ENCODE measurements at places on chromosomes 6 and 20.

DNA sequence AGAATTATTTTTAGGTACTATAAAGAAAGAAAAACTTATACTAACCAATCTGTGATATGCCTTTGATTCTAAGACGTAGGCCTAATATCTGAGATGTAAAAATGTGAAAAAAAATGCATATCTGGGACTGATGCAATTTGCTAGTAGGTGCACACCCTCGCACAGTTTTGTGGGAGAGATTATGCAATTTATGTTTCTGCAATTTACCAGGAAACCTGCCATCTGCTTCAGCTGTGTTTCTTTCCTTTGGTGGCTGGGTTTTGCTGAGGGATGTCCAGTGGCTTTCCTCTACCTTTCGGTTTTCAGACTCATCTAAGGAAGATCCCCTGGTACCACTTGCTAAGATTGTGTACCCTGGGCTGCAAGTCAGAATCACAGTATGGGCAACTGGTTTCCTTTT lies 186.9 kb downstream of the ZFP64 start:
- no peak for DNase-seq

DNA sequence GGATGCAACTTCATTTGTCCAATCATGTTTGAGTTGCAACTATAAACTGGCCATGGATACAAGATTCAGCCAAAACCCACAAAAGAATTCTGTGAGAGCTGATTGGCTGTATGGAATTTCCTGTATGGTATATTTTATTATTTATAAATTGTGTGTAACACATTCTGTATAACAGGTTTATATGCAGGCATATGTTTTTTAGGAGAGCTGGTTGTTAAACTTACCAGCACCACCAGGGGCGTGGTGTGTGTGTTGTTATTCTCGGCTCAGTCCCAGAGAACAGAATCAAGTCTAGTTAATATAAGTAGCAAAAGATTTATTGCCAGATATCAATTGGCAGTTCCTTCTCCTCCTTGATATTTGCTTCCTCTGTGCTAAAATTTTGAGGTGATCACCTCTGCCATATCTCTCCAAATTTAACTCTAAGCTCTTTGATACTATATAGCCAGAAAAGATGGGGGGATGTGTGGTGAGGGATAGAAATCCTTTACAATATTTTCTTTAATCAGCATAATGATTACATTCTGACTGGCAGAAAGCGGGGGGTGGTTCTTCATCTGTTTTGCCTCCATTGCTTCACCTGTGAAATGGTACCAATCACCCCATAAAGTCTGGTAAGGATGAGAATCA lies 22.9 kb downstream of the CNBD2 start:
- no peak for DNase-seq

GRCh38 chr6:98833057-98833306 lies 1.4 kb upstream of the POU3F2 start:
- no peak for DNase-seq

DNA sequence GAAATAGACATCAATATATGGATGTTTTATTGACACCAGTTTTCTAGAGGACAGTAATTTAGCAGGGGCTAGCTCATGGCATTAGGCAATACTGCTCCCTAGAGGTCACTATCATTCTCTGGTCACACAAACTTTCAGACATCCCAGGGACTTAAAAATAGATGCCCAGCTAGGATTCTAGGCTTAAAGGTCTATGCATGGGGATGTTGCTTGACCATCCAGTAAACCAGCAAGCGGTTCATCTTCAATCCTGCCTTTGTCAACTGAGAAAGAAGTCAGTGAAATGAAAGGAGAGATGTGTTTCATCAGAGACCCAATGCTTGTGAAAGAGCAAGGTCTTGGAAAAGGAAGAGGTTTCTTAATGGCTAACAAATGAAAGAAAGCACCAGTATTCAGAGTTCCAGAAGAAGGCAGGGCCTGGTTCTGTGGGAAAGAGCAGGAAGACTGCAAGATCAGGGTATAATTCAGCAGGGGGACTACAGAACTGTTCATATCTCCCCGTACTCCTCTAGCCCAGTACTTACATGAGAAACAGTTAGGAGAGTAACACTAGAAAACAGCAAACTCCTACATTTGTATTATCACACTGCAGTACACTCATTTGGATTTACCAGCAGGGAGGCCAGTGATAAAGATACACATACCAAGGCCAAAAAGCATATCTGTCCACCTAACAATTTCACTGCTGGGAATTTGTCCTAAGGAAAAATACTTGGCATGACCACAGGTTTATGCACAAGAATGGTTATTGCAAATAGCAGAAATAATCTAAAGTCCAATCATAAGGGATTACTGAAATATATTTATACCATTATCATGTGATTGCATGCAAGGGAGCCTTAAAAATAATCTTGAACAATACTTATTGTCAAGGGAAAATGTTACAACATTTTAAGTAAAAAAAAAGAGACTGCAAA lies 151.4 kb upstream of the LAMA2 start:
- peak; percentile 63 for DNase-seq

DNA sequence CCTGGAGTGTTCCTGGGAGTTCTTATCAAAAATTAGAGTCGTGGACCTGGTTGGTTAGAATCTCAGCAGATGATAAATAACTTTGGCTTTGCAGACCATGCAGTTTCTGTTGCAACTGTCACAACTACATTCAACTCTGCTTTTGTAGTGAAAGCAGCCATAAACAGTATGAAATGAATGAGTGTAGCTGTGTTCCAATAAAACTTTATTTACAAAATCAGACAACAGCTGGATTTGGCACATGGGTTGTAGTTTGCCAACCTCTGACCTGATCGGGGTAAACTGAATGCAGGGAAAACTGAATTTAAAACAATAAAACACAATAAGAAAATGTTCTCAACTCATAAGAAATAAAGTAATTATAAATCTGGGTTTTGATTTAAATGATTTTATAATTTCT lies 513.8 kb downstream of the CDKAL1 start:
- no peak for DNase-seq

DNA sequence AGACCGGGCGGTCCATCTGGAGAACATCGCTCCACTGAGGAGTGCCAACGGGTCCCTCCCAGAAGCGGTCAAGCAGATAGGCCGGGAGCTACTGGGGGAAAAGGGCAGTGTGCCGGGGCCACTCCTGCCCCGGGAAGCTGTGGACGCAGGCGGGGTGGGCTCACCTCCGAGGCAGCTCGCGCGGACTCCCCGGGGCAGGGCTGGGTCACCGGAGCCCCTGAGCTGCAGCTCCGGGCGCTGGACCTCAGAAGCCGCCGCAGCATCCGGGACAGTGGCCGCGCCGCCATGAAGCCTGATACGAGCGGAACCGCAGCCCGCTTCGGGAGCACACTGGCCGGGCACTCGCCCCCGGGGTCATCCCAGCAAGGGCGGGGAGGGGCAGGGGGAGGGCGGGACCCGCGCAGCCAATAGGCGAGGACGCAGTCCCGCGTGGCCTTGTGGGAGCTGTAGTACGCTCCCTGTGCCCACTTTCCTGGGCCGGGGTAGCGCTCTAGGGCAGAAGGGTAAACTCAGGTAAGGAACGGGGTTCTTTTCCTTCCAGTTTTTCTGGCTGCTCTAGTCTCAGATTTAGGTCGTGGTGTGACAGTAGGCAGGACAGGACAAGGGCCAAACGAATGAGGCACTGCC lies at the start of gene MOCS1:
Gene MOCS1 (minus strand): TSS at position 332 of the 627 bp plus-strand sequence. CDS start 45 bp downstream, at position 287.
- DNase-seq = peak; percentile 18

DNA sequence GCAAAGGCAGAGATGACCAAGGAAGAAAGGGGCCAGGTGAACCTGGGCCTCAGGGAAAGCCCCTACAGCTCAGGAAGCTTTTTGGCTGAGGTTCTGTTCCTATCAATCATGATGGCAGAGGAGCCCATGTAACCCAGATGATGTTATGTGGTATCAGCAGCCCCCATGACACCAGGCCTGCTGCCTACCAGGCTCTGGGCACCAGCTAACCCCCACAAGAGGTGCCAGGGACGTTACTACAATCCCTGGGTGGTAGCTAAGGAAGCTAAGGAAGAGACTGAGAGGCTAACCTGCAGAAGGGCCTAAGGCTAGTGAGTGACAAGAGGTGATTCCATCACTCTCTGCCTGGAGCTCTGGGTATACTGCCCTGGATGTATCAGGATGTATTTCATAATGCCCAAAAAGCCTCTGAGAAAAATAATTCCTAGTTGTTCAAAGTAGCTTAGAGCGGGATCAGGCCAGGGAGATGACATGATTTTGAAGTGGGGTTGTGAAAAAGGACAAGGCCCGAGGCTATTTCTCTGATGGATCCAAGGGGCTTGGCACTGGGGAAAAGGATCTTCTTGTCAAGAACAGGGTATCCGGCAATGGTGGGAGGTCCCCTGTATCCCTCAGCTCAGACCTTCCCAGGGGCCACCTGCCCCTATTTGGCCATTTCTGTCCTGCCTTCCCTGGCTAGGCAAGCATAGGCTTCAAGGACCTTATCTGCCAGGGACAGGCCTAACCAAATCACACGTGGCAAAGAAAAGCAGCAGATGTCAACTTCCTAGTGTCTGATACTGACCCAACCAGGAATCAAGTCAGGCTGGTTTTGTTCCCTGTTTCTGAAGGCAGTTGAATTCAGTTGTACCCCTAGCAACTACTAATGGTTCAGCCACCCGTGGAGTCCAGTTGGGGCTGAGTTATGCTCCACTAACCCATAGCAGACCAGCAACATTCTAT lies 41.3 kb downstream of the PANK2 start:
- DNase-seq = no peak

DNA sequence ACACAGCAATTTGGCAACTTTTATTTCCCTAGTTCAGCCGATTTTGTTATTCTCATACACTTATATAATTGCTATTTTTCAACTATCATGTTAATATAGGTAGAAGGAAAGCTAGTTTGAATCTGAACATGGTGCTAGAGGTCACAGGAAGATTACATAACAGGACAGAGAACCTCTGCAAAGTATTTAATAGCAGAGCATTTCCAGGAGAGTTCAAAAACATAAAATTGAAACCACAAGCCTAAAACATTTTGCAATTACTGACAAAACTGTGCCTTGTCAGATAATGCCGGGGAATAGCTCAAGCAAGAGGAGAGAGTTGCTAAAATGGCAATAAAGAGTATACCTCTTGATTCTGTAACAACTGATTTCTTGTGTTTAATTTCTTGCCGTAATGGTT lies 70.8 kb downstream of the TFAP2B start:
- no peak for DNase-seq

- no peak for DNase-seq
These were observed 34.8 kb upstream of the NCOA3 start for GRCh38 chr20:47466704-47467459.

GRCh38 chr6:134451529-134451928 lies 133.6 kb upstream of the SGK1 start:
- no peak for DNase-seq

DNA sequence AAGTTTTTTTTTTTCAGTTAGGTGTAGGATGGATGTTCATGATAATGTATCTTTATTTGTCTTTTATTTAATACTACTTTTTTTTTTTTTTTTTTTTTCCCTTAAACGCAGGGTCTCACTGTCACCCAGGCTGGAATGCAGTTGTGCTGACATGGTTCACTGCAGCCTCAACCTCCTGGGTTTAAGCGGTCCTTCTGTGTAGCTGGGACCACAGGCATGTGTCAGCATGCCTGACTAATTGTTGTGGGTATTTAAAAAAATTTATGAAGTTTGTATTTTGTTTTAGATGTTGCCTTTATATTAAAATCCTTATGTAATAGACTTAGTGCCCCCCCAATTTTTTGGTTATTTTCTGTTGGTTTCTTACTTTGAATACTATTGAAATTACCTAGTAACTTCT lies 42.6 kb downstream of the NCOA3 start:
- peak; percentile 20 for DNase-seq

GRCh38 chr6:113894712-113895674 lies 37.8 kb downstream of the MARCKS start:
- no peak for DNase-seq

GRCh38 chr6:32126880-32127279 lies 1.2 kb downstream of the ATF6B start:
- no peak for DNase-seq

DNA sequence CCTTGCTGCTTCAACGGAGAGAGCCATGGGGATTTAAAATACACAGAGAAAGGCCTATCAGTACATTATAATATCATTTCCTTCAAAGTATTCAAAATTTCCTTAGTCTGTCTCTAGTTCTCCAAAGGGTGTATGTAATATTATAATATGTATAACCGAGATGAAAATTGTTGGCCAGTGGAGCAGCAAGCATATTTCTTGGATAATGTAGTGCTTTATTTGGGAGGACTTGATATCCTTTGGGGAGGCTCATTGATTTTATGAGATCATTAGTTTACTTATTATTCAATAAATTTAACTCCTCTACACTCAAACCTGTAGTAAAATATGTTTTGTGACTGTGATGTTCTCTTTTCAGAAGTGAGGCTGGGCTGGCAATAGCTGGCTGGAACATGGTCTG lies 802.9 kb upstream of the FLRT3 start:
- no peak for DNase-seq

- no peak for DNase-seq
These were observed 134.8 kb downstream of the TAF4 start for GRCh38 chr20:61930776-61931475.

- DNase-seq = no peak
These were observed 29.6 kb upstream of the MPC1 start for GRCh38 chr6:166412156-166412910.

DNA sequence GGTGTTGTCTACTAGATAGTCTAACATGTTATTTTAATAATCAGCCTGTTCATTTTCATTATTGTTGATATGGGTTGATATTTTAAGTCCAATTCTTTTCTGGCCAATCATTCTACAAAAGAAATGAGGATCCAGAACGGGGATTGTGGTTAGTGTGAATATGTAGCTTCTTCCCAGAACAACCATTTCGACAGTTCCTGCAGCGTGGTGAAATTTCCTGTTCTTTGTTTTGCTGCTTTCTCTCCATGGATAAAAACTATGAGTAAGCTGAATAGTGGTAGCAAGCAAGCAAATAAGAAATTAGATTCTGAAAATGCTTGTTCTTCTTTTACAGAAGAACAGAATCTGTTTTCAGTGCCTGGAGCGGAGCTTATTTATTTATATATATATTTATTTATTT lies 65.5 kb upstream of the F13A1 start:
- no peak for DNase-seq

GRCh38 chr20:12211361-12211760 lies 293.7 kb downstream of the BTBD3 start:
- no peak for DNase-seq

DNA sequence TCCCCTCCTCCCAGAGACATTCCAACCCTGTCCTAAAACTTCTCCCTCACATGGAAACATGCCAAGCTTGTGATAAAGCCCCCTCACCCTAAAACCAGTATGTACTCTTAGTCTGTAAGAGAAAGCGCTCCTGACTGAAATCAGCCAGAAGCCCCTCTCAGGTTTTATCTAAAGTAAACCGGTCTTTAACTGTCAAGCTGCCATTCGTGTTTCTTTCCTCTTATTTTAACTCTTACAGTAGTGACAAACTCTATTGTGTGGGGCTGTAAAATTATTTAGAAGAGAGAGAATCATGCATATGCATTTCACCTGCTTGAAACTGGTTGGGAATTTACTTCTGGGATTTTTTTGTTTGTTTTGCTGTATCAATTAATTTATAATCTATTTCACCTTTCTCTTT lies 62.7 kb downstream of the FARS2 start:
- no peak for DNase-seq

GRCh38 chr6:170101281-170102035 lies 189.4 kb downstream of the DLL1 start:
- DNase-seq = no peak

- DNase-seq = peak; percentile 26
These were observed 705.7 kb upstream of the SLC35B3 start for GRCh38 chr6:9140951-9141460.
